ENCODE measurements at places on chromosomes 1 and 21. TPM values are rescaled to one million over a fixed set of nuclear protein-coding genes. Genes with fewer than 3 reads are reported as not detected.

The PCSK9 gene
- total RNA-seq, result 0.89 TPM

The FAM151A gene
- total RNA-seq, result not detected

The CDC42BPA gene
- total RNA-seq, result 76.4 TPM

The IL20 gene
- total RNA-seq, result not detected

The CD52 gene
- total RNA-seq, result not detected

The FCGR3B gene
- total RNA-seq, result not detected

The SLAMF9 gene
- total RNA-seq, result 0.09 TPM

The FAM72B gene
- total RNA-seq, result 2.5 TPM

The CIART gene
- 4.8 TPM for total RNA-seq

The KRTAP21-2 gene
- not detected for total RNA-seq

The CACYBP gene
- total RNA-seq, result 57.0 TPM

The SHISAL2A gene
- total RNA-seq, result not detected

The FHL3 gene
- 7.7 TPM for total RNA-seq

The DMRTA2 gene
- 0.05 TPM for total RNA-seq

The SPRR3 gene
- not detected for total RNA-seq

The NHLH2 gene
- total RNA-seq, result not detected

The FOXD3 gene
- not detected for total RNA-seq

The FCRL5 gene
- not detected for total RNA-seq

The ERG gene
- total RNA-seq, result 0.59 TPM

The LHX4 gene
- under 0.01 TPM for total RNA-seq

The AIRE gene
- total RNA-seq, result under 0.01 TPM

The C4BPA gene
- not detected for total RNA-seq

The CYP4A22 gene
- not detected for total RNA-seq

The RPTN gene
- not detected for total RNA-seq

The IRF6 gene
- total RNA-seq, result 0.59 TPM

The CLEC20A gene
- total RNA-seq, result not detected

The SEC16B gene
- 3.6 TPM for total RNA-seq

The OR2M3 gene
- total RNA-seq, result not detected

The E2F2 gene
- total RNA-seq, result under 0.01 TPM

The SPATC1L gene
- total RNA-seq, result 3.3 TPM
